ENCODE measurements at places on chromosomes 1 and 21. TPM values are rescaled to one million over a fixed set of nuclear protein-coding genes. Genes with fewer than 3 reads are reported as not detected.

DNA sequence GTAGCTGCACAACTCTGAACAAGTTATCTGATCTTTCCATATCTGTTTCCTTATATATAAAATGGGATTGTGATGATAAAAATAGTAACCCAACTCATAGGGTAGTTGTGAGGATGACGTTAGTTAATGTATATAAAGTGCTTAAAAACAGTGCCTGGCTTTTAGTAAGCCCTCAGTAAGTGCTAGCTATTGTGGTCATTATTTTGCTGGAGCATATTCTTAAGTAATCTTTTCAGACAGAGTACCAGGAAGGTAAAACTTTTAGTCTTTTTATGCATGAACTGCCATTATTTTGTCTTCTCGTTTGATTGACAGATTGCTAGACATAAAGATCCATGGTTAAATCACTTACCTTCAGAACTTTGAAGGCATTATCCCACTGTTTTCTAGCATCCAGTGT, 62.5 kb upstream of the SIM2 start:
- DNase-seq: no peak

DNA sequence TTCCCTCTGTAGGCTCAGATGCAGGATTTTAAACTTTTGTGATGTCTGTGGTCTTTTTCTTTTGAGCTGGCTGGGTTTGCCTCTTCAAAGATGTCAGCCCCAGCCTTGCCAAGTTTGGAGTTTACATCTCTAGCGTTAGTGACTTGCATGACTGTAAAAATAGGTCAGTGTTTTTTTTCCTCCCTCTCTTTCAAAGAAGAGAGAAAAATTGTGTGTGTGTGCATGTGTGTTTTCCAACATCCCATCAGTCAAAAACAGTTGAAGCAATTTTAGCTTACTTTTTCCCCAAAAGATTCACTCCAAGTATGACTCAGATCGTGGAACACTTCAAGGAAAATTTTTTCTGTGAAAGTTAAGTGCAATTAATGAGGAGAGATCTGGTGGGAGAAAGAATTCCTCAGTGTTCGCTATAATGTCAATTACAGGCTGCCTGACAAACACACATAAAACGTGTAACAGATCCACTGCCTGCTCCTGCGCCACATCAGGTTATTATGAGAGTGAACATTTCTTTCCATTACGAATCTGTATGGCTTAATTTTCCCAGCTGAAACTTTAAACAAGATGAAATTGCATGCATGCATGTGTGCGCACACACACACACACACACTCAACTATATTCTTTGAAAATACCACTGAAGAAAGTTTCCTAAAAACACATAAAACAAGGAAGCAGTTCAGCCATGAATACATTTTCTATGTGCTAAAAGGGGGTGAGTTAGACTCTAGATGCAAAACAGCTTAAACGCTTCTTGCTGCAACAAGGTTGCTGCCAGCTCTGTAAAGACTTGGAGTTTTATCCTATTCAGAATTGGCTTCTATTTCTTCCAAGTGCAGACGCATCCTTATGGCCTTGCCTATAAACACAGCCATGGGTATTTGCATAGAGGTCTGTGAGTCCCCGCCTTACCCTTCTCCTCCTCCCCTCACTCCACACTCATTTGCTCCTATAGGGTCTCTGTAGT, 55.5 kb downstream of the TLR5 start:
- DNase-seq: no peak

Gene SELE
- polyA plus RNA-seq: not detected

Gene CFHR3
- not detected for polyA plus RNA-seq

Gene TFF3
- polyA plus RNA-seq: not detected

- no peak for DNase-seq
Observed at GRCh38 chr1:35845766-35846165, 37.2 kb upstream of the AGO1 start.

GRCh38 chr1:171107262-171107940, 16.7 kb downstream of the FMO3 start:
- DNase-seq: no peak

- no peak for DNase-seq
Observed at GRCh38 chr1:160707236-160708064, 4.2 kb downstream of the CD48 start.

GRCh38 chr1:203556047-203556851, 62.3 kb downstream of the OPTC start:
- peak; percentile 92 for DNase-seq

DNA sequence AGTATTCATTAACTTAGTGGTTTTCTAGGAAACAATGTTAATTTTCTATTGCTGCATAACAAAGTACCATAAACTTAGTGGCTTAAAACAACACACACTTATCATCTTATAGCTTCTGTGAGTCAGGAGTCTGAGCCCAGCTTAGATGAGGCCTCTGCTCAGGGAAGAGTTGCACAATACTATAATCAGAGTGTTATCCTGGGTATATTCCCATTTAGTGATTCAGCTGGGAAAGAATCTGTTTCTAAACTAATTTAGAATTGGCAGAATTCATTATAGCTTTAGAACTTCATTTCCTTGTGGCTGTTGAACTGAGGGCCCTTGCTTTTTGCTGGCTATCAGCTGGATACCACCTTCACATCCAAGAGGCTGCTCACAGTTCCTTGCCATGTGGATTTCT, 515.5 kb downstream of the BRINP3 start:
- no peak for DNase-seq

DNA sequence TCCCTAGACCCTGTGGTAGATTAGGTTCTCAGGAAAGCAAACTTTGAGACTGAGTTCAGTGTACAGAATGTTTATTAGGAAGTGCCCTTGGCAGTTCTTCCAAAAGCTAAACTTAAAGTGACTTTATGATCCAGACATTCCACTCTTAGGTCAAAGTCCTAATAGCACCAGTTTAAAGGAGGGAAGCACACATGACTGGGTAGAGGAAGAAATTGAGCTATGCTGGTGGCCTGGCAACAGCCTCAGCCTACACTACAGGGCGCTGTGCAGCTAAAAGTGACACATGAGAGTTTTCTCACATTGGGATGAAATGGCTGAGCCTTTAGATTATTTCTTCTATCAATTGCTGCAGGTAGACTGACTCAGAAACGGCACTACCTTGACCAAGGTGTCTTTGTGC, 280.4 kb downstream of the BRINP2 start:
- DNase-seq: no peak

GRCh38 chr1:65059930-65060538, 88.0 kb upstream of the AK4 start:
- no peak for DNase-seq

GRCh38 chr21:46206163-46207005, 22.1 kb upstream of the SPATC1L start:
- no peak for DNase-seq

DNA sequence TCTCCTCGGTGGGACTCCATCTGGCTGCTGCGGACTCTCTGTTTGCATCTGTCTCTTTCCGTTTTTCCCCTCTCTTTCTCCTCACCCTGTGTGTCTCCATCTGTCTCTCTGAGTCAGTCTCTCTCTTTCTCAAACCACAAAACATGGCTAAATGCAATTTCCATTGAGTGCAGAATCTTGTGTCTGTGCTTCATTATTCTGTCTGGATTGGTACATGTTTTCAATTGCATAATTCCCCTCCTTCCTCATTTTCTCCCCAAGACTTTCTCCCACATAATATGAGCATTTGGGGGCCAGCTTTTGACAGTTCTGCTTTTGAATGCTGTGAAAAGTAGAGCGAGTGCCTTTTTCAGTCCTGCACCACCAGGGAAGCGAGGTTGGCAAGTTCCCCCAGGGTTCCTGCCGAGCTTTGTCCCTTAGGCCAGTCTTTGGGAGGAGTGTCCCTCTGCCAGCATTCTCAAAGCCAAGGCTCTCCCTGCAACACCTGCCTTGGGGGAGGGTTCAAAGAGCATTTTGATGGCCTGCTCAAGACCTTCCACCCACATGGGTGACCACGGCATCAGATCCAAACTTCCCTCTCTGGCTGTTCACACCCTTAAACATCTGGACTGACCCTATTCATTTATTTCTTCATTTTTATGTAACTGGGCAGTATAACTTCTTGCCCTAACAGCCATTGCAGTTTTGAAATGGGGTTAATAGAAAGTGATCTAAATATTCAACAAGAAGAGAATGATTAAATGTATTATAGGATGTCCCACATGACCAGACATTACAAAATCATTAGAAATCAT, 32.8 kb upstream of the SCMH1 start:
- no peak for DNase-seq

DNA sequence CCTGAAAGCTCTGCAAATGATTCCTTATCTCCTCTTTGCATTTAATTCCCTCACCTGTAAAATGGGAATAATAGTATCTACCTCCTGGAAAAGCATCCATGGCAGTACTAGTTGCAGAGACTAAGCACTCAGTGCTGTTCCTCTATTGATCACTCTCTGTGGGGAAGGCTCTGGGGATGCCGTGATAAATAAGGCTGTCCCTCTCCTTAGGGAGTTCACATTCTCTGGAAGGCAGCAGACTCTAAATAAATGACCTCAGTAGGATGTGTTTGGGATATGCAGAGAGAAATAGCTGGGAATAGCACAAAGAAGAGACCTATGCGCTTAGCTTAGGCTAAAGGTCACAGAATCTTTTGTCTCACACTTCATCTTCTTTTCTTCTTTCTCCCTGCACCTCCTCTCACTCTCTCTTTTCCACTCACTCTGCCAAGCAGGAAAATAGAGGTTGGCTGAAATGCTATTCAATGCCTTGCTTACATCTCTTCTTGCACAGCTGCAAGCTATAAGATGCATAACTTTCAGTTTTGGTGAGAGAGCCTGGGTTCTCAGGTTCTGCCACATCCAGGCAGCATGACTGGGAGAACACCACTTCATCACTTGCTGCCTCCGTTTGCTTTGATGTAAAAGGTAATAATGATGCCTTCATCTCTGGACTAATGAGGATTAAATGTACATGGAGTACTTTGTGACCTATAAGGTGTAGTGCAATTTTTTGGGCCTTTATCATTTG, 101.5 kb downstream of the LMX1A start:
- DNase-seq: no peak

Gene ITPKB
- polyA plus RNA-seq: 1.4 TPM

- DNase-seq: no peak
Observed at GRCh38 chr21:45405271-45405818, 380 bp downstream of the COL18A1 start.

GRCh38 chr1:112808861-112809684, 93.9 kb upstream of the PPM1J start:
- no peak for DNase-seq

Gene VWA5B1
- not detected for polyA plus RNA-seq

DNA sequence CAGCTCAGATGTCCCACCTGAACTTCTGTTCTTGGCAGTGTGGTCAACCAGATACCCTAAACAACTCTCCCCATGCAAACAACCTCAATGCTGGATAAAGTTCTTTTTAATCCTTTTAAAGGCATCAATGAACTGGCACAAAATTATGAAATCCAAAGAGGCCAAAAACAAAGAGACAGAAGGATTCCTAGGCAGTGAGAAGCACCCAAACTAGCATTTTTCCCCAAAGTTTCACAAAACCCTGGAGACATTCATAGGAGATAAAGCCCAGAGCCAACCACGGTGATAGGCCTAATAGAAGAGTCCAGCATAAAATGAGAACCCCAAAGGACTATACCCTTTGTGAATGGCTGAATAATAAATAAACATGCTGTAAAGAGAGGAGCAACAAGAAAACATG, 50.7 kb downstream of the MATN1 start:
- DNase-seq: no peak

- no peak for DNase-seq
Observed at GRCh38 chr1:84268346-84268745, 33.2 kb upstream of the SAMD13 start.

- DNase-seq: no peak
Observed at GRCh38 chr1:63533931-63534330, 10.6 kb downstream of the EFCAB7 start.
